ENCODE measurements at places on chromosomes 3 and 15.

DNA sequence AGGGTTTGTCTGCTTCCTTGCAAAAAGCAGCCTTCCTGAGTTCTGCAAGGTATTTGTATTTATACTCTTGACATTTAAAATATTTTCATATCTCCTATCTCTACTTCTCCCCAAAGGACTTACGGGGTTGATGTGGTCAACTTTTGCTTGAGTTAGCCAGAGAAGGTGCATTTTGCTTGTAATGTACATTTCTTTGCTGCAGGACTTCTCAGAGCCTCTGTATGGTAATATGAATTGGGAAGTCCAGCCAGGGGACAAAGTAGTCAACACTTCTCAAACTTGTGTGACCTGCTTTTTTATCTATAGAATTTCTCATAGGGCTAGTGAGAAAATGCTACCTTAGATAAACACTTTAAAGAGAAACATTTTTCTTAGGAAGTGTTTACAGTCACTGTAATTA is 148.2 kb upstream of the LRIG1 start:
- DNase-seq = no peak

GRCh38 chr15:90957791-90958190 is 3.1 kb downstream of the RCCD1 start:
- DNase-seq = no peak

DNA sequence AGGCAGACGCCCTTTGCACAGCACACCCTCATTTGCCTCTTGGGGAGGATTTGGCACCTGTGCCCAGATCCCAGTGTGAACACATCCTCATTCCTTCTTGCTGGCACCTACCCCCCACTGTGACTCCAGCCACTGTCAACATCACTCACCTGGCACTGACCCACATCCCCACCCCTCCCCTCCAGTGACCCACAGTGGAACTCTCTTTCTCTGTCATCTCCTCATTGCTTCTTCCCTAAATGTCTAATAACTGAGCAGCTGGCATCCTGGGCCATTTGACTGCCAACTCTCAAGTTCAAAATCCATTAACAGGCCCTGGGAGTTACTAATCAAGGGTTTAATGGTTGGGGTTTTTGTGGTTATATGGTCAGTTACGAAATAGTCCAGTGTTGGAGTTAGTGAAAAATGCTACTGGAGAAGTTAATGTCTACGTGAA is 14.4 kb downstream of the SNAPC5 start:
- DNase-seq = no peak

DNA sequence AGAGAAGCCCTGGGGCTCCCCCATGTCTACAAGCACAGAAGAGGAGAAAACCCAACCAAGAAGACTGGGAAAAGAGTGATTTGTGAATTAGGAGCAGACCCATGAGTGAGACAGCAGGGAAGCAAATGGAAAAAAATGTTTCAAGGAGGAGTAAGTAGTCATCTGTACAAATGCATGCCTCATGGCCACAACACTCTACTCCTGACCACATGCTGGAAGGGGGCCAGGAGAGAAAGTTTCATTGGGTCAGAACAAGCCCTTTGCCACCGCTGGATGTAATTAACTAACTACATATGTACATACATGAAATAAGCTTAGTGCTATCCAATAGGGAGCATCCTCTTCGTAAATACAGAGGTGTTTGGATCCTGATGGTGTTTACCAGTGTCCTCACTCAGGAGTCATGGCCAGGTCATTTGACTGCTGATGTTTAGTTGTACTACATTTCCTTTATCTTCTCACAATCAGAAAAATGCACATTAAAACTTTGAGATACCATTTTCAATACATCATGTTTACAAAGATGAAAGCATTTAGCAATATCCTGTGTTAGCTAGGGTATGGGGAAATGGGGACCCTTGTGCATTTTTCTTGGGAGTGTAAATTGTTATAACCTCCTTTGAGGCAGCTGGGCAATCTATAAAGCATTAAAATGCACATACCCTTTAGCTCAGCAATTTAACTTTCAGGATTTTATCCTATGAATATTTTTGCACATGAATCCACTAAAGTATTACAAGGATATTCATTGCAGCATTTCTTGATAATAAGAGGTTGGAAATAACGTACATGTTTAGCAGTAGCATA is 27.1 kb downstream of the CLRN1 start:
- DNase-seq = no peak

DNA sequence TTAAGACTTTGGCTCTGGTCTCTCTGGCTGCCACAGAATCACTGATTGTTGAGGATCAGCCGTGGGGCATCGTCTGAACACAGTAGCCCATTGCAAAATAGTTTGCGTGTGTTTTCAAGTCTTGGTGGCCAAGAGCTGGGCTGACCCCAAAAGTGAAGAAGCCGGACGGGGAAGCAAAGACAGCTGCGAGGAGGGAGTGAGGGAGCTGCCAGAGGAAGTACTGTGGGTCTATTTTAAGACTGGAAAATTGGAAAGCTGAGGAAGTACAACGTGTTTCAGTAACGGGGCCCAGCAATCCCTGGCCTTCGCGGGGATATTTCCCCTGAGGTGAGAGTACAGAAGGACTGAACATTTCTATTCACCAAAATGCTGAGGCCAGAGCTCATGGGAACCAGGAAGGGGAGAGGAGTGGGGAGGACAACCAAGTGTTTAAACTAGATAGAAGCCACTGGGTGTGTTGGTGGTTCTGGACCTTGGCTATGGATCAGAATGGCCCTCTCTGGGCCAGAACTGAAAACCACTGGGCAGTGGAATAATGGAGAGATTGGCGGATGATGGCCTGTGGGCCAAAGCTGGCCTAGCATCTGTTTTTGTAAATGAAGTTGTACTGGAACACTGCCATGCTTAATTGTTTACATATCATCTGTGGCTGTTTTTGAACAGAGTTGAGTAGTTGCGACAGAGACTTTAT is 34.1 kb upstream of the LIMD1 start:
- DNase-seq = no peak

GRCh38 chr3:23324745-23325144 is 121.6 kb downstream of the UBE2E2 start:
- DNase-seq = peak; percentile 17

DNA sequence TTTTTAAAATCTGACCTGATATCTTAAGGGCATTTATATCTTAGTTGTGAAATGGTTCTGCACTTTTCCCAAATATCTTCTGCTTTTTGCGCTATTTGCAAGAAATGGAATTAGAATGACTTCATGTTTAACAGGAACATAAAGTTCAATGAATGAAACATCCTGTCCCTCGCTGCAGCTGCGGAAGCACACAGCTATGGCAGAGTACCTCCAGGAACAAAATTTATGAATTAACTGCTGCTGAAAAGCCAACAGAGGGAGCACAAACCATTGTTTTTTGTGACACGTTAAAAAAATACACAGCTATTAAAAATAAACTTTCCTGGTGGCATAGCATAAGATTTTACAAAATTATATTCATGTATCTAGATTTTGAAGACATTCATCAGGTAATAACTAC is 404.4 kb upstream of the MDFIC2 start:
- no peak for DNase-seq

- DNase-seq = no peak
Measured at GRCh38 chr3:86785386-86785785, 205.6 kb downstream of the VGLL3 start.
